Glutamatergic neuron (in vitro differentiated cells): ENCODE measurements at places on chromosomes 11 and 22.

GRCh38 chr11:128779036-128779435, 85.2 kb downstream of the FLI1 start:
- no peak for DNase-seq

DNA sequence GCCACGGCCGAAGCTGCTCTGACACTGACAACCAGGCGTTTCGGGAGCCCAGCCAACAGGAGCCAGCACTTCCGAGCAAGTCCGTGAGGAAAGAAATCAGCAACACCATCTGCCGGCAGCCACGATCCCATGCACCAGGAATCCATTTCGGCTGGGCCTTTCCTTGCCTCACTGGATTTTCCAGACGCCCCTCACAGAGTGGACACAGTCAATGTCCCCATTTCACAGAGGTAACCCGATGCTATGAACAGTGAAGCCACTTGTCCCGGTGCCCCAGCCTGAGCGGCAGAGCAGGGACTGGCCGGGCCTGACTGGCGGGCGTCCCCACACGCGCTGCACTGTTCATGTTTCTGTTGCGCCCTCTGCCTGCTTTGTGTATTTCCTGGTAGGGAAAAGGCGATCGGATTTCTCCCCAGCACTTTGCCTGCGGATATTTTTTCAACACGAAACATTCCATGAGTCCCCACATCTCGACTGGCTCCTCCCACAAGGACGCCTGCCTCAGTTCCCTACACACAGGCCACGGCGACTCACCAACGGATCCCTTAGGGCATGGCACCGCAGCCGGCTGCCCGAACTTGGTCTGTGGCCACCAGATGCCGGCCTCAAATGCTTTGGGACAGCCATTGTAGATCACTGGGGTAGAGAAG, 55.3 kb downstream of the TRMU start:
- no peak for DNase-seq

DNA sequence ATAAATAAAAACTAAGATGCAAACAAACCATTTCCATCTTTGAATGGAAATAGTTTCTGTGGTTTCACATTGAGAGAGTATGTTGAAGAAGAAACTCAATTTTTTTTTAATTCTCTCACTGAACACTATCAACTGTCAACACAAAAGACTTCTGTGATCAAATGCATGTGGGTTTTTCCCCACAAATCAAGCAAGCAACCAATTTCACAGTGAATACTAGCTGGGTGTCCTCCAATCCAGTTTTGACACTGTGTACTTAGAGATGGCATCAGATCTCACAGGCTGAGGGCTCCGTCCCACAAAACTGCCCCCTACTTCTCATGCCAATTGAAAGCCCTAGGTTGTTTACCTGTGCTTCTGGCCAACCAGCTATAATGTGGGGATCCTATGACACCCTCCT, 34.5 kb downstream of the CTSC start:
- no peak for DNase-seq

GRCh38 chr11:123122341-123122740, 60.4 kb upstream of the HSPA8 start:
- DNase-seq, result no peak

- DNase-seq, result no peak
Measured at GRCh38 chr22:49492308-49492707, 335.4 kb downstream of the BRD1 start.

- no peak for DNase-seq
Measured at GRCh38 chr22:44127356-44127755, 53.4 kb upstream of the PARVG start.
